Stimulated activated CD8-positive, alpha-beta memory T cell treated with anti-CD3 and anti-CD28 coated beads, Interleukin-4, amount 100 ng/mL, for 1 hour (primary cell): ENCODE measurements at places on chromosomes 12 and 14.

GRCh38 chr14:59438195-59438647 is 27.0 kb downstream of the GPR135 start:
- DNase-seq: no peak

DNA sequence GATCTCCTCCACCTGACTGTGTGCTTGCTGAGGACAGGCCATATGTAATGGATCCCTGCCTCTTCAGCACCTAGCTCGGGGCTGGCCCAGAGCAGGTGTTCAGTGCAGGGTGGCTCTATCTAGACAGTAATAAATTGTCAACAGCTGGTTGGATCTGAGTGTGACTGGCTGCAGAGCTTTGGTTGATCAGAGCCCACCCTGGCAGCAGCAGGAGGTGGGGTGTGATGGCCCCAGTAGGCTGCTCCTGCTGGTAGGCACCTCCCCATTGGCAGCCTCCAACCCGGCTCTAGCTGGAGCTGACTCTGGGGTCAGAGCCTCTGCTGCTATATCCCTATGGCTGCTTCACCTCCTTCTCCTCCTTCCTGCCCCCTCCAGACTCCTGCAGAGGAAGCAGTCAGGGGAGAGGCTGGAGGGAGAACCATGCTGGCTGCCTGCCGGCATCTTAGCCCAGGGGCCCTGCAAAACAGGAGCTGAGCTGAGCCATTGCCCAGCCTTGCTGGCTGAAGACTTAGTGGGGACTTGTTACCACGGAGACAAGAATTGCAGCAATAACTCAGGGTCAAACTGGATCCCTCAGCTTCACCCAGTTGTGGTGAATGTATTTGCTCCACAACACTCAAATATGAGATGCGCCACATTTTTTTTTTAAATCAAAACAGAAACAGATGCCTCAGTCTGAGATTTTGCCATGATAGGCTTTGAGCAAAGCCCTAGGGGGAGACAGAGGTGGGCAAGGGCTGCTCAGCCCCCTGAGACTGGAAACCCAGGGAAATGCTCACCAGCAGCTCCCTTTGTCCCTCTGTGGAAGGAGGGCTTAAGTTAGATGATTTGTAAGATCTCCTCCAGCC is 22.2 kb downstream of the TMEM63C start:
- DNase-seq: no peak

- DNase-seq: no peak
Measured at GRCh38 chr12:101759396-101760047, 20.3 kb upstream of the SYCP3 start.

GRCh38 chr12:55041345-55042055 is 21.7 kb downstream of the NEUROD4 start:
- no peak for DNase-seq

GRCh38 chr12:21502164-21502496 is 541 bp downstream of the GOLT1B start:
- no peak for DNase-seq

- DNase-seq: no peak
Measured at GRCh38 chr12:116528498-116528897, 30.7 kb upstream of the MAP1LC3B2 start.

DNA sequence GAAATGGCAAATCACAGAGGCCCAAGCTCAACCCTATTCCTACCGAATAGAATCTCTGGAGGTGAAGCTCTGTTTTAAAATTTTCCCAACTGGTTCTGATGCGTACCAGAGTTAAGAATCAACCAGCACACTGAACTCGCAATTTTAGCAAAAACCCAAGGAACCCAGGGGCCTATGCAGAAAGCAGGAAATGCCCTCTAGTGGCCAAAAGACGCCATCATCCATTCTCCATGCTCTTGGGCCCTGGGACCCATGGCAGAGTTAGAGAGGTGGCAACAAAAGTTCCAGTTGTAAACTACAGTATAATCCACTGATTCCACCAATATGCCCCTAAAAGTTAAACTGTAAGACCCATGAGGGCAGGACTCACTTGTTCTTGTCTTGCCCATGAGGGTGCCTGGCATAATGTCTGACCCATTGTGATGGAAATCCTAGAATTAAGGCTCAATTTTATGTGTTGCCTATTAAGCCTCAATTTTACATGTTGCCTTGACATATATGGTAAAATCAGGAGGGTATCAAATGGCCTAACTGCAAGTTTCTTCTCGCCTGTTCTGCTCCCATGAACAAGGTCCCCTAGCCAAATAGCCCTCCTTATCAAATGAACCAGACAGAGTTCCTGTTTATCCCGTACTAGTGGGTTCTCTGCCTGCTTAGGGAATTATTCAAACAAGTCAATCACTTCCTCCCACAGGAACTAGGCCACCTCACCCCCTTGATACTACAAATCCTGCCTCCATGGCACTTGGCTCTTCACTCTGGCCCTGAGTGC is 137.5 kb upstream of the CPM start:
- peak; percentile 4 for DNase-seq

DNA sequence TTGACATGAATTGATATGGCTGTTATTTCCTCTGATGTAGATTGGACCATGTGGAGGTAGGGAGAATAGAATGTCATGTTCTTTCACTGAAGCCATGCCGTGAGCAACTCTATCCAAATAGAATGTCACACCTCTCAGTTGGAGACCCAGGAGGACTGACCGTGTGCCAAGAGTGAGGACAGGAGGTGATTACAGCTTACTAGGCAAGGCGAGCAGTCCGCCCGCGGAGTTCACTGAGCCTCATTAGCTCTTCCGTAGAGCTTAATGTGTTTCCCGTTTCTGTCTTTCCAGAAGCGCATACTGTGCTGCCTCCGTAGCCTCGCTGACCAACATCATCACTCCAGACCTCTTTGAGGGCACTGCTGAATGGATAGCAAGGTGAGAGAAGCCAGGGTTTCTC is 45.6 kb downstream of the FNTB start:
- no peak for DNase-seq

DNA sequence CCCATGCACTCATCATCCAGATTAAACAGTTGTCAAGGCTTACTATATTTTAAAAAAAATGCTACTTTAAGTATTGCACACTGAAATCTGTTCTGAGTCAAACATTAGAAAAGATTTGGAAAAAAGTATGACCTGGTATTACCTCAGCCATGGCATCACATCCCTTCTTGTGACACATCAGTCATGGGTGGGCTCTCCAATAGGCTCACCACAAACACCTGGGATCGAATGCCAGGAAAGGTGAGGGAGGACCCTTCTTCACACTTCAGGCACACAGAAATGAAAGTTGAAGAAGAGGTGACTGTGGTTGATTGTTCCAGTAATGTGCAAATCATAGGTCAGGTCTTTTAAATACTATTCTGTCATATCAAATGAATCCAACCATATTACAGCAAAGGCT is 36.6 kb upstream of the GZMB start:
- DNase-seq: no peak

DNA sequence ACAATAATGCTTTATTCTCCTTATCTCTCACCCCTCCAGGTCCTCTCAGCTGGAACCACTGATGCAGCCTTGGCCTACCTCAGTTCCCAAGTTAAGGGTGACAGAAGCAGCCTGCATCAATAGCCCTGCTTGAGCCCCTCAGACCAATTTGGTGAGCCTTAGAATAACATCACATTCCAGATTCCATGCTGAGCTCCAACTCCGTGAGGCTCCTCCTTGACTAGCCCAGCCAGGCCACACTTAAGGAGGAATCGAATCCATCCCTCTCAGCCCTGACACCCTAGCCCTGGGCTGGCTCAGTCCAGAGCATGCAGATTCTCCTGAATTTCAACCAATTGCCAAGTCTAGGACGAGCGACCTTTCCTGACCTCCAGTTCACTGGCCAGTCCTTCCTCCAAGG is 91.1 kb downstream of the ARMH4 start:
- DNase-seq: no peak

- DNase-seq: no peak
Measured at GRCh38 chr12:11496157-11496851, 100.9 kb upstream of the PRB2 start.

- DNase-seq: no peak
Measured at GRCh38 chr12:38151991-38152700, 164.4 kb upstream of the ALG10B start.

- no peak for DNase-seq
Measured at GRCh38 chr12:50555471-50555885, 50.7 kb downstream of the DIP2B start.

DNA sequence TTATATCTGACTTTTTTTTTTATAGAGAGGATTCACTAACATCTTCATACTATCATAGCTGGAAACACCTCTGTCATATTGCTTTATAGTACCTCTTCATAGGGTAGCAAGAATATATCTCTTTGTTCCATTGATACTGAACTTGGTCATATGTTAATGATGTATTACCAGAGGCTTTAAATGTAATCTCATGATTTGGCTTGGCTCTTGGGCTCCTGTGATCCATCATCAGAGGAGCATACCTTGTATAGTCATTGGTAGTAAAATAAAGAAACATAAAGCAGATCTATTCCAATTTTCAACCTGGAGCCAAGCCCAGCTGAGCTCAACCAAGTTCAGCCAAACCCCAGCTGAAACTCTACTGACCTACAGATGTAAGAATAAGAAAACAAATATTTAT is 43.2 kb upstream of the GRIN2B start:
- DNase-seq: no peak

DNA sequence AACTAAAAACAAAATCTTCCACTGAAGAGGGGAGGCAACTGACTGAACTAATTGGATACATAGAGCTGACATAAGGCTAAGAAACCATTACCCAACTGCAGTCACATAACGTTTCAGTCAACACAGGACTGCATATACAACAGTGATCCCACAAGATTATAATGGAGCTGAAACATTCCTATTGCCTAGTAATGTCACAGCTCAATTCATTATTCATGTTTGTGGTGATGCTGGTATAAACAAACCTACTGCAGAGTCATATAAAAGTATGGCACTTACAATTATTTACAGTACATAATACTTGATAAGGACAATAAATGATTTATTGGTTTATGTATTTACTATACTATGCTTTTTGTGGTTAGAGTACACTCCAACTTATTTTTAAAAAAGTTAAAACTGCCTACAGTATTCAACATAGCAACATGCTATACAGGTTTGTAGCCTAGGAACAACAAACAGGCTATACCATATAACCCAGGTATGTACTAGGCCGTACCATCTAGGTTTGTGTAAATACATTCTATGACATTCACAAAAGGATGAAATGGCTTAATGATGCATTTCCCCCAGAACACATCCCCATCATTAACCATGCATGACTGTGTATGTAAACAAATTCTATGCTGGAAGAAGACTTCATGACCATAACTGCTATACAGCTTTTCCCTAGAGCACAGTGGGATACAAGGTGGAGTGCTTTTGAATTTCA is 4.3 kb downstream of the NAP1L1 start:
- no peak for DNase-seq

DNA sequence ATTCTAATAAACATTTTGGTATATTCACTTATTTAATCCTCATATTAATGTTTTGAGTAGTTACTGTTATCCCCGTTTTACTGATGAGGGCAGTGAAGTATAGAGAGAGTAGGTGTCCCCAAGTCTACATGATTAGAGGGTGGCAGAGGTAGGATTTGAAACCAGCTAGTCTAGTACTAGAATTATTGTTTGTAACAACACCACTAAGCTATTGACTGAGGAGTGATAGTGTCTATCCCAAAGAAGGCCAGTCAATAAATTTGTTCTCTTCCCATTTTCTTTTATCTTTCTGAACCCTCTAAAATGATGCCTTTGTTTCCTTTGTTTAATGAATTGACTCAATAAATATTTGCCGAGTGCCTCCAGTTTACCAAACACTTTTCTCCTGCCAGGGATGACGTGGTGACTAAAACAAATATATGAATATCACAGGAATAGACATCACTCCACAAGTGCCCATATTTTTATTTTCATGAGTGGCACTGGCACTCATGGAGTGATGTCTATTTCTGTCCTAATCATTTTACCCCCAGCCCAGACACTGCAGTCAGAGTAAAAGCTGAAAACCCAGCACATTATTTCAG is 247.5 kb downstream of the SLC16A7 start:
- no peak for DNase-seq

- no peak for DNase-seq
Measured at GRCh38 chr14:72781561-72782508, 112.1 kb downstream of the DPF3 start.

DNA sequence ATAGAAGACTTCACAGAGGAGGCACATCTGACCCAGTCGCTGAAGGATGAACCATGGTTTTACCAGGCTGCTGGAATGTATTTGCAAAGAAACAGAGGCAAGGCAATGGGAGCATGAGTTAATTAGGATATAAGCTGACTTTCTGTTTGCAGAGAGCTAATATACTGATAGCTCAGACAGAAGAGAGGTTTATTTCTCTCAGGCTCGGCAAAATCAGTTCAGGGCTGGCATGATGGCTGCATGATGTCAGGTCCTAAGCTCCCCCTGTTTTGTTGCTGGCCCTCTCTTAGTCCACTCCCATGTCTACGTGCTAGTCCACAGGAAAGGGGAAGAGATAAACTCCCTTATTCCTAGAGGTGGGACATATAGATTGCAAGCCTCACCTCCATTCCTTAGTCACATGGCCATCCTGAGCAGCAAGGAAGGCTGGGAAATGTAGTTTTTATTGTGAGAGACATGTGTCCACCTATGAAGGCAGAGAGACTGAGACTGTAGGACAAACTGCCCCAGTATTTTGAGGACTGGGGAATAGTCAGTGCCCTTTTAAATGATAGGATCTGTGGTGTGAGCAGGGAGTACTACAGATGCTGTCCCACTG is 224.5 kb downstream of the VRK1 start:
- no peak for DNase-seq

DNA sequence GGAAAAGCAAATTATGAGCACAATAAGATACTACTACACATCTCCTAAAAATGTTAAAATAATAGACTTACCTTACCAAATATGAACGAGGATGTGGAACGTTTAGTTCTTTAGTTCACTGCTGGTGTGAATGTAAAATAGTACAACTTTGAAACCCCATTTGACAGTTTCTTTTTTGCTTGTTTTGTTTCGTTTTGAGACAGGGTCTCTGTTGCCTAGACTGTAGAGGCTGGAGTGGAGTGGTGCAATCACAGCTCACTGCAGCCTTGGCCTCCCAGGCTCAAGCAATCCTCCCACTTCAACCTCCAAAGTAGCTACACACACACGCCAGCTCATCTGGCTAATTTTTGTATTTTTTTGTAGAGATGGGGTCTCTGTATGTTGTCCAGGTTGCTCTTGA is 136.4 kb upstream of the FAR2 start:
- DNase-seq: no peak

DNA sequence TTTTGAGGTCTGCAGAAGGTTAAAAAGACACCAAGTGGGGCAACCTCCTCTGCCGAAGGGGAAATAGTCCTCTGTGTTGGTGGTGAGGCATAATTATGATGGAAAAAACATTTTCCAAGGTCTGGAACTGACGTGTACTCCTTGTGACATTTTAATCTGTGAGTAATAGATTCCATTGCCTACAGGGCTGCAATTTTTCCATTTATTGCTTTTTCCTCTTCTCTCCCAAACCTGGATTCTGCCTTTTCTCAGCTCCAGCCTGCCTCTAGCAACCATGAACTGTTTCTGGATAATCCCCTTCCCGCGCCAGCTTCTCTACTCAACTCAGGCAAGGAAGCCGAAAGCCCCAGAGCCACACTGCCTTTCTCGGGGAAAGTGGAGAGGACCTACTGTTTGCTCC is 230.1 kb upstream of the PLXNC1 start:
- DNase-seq: no peak

- DNase-seq: no peak
Measured at GRCh38 chr12:110591451-110592051, 8.4 kb upstream of the PPTC7 start.

GRCh38 chr14:75673345-75674035 is 12.4 kb downstream of the TTLL5 start:
- DNase-seq: no peak
